Colonic mucosa (tissue), 4 donors: ENCODE measurements at places on chromosomes 6 and 20. TPM values are rescaled to one million over a fixed set of nuclear protein-coding genes. Genes with fewer than 3 reads are reported as not detected.

The NEU1 gene
- 33.8 TPM for total RNA-seq

The KCNG1 gene
- 10.3 TPM for total RNA-seq

The MEI4 gene
- not detected for total RNA-seq

The SYTL3 gene
- total RNA-seq: 3.1 TPM

The BTNL2 gene
- not detected for total RNA-seq

The OPRM1 gene
- not detected for total RNA-seq

The MOXD1 gene
- total RNA-seq: 2.3 TPM

The SIRPA gene
- 12.2 TPM for total RNA-seq

The RBM24 gene
- total RNA-seq: 2.8 TPM

The SMLR1 gene
- total RNA-seq: not detected

GRCh38 chr20:16541226-16541625 lies 32.0 kb downstream of the KIF16B start:
- DNase-seq: no peak

DNA sequence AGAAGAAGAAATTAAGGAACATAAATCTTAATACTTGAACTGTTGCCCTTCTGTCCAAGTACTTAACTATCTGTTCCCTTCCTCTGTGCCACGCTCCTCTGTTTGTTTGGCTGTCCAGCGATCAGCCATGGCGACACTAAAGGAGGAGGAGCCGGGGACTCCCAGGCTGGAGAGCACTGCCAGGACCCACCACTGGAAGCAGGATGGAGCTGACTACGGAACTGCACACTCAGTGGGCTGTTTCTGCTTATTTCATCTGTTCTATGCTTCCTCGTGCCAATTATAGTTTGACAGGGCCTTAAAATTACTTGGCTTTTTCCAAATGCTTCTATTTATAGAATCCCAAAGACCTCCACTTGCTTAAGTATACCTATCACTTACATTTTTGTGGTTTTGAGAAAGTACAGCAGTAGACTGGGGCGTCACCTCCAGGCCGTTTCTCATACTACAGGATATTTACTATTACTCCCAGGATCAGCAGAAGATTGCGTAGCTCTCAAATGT lies 17.1 kb downstream of the IRF4 start:
- no peak for DNase-seq

DNA sequence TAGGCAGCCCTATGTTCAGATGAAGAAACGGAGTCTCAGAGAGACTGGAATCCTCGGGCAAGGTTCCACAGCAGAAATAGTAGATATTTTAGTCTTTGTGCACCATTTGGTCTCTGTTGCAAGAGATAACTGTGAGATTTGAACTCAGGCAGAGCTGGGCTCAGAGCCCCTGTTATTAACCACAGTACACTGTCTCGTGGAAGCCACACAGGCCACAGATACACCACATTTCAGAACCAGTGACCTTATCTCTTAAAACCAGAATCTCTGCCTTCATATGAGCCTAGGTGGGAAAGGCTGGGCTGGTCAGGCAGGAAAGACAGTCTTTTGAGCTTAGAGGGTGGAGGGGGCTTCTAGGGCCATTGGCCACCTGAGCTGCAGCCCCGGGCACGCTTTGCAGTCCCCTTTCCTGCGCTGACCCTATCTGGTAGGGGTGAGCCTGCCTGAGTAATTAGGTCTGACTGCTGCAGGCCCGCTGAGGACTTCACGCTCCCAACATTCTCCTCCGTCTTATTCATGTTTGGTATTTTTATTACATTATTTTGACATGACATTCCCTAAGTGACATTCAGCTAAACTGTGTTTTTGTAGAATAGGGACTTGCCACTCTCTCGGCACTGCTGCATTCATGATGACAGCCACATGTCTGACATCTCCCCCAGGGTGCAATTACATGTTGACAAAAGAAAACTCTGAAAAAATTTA lies 71.1 kb downstream of the KCNB1 start:
- no peak for DNase-seq

DNA sequence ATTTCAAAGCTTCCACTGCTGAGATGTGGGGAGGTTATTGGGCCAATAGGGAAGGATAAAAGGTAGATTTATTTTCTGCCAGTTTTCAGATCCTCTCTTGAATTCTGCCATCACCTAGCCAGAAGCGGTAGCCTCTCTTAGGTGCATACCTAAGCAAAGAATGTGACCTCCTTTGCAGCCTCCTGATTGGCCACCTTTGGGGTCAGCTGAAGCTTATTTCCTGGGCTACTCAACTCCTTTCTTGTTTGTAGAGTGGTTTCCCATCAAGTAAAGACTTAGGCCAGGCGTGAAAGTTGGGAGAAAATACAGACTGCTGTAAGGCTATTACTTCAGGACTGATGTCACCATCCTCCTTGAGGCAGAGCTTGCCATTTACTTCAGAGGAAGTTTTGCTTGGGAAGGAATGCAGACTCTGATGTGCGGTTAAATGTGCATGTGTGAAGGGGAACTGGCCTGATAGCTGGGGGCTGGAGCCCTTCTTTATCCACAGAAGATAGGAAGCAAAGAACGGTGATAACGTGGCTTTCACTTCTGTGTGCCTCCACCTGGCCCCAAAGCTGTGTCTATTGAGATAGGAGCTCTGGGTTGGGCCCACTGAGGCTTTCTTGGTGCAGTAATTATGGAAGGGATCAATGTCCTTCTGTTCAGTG lies 70.1 kb downstream of the TRMT11 start:
- no peak for DNase-seq

- no peak for DNase-seq
Measured at GRCh38 chr6:1906014-1906413, 296.3 kb downstream of the FOXC1 start.

DNA sequence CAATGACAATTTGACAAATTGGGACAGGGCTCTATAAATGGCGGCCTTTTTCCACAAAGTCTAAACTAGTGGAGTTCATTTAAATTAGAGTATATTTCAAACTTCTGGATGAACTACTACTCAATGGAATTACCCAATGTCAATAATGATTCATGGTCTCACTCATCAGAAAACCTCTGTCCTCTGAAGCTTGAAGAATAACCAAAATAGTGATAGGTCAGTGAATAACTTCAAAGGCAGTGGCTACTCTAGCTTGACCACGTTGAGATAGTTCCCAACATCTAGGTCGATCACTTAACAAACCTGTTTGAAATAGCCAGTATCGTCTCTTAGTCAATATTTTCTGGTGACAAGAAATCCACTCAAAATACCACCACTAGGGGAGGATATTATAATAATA lies 197.6 kb downstream of the HDGFL1 start:
- DNase-seq: no peak

DNA sequence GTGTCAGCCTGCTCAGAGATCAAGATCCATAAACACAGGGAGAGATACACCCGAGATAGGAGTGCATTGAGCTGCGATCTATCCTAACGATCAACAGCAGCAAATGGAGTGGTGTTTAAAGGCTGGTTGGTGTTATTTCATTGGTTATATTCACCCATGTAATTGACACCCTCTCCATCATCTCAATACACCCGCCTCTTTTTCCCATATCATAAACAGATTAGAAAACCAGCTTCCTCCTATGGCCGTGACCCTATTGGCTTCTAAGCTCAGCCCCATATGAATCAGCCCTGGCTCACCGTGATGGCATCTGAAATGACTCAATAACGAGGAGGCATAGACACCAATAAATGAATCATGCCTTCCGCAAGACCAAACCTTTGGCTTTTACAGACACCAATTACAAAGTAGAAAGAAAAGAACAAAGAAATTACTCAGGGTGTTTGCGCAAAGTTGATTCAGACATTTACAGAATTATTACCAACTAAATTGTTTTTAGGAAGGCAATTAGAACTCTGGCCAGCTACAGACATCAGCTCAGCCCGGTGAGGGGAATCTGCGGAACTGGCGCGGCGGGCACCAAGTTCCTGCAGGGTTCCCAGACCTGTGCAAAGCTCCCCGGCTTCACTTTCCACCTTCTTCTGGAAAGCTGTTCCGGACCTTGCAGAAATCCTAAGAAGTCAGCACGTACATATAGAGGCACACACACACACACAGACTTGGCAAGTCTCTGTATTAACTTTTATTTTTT lies 11.5 kb downstream of the PMEPA1 start:
- DNase-seq: peak; percentile 81

- DNase-seq: no peak
Measured at GRCh38 chr6:101558712-101559111, 165.2 kb downstream of the GRIK2 start.

- DNase-seq: peak; percentile 23
Measured at GRCh38 chr20:59938696-59939051, 1.4 kb downstream of the PPP1R3D start.

- no peak for DNase-seq
Measured at GRCh38 chr6:52305948-52306767, 21.6 kb upstream of the MCM3 start.

DNA sequence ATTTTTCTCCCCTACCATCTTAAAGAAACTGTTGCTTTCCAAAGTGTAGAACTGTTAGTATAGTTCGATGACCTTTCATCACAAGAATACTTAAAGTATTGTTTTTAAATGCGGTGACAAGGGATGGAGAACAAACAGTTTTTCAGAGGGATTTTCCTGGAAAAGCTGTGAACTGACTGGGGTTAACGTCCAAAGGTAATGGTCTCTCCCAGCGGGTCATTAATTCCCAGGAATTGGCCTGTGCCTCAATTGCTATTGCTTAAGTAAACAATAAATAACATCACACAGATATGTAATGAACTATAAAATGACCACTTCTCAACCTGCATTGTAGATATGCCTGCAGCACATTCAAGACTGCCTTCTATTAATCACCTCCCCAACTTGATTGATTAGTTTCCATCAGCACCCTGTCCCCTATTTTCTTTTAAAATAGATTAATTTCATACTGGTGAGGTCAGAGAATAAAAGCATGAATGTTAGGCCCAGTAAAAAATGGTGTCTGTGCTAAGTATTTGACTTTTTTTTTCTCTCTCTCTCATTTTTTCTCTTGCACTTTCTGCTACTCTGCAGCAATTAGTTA lies 268.2 kb downstream of the SAMD5 start:
- DNase-seq: no peak

DNA sequence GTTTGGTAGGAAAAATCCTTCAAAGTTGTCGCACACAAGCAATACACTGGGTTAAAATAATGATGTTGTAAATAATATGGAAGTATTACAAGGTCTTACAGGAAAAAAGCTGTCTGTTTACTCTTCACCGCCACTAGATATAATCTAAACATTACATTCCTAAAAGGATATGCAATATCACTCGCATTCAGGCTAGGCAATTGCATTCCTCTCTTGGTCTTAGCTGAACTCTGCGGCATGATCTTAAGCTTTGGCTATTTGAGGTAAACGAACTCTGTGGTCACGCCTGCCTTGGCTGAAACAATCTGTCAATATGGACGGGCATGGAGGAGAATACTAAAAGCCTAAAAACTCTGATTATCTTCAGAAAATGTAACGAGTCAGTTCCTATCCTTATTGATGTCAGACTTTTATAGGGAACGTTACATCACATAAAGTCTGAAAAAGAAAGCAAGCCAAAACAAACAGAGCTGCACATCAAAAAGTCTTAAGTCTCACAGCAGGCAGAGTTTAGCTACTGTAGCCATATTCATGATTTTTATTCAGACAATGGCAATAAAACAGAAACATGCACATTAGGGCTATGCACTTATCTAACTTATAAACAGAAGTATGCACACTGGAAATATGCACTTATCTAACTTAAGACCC lies 30.8 kb upstream of the FILIP1 start:
- DNase-seq: no peak

- no peak for DNase-seq
Measured at GRCh38 chr6:87053312-87053711, 41.6 kb downstream of the CGA start.

GRCh38 chr20:33675136-33675959 lies 1.1 kb upstream of the NECAB3 start:
- no peak for DNase-seq

GRCh38 chr6:170545405-170545804 lies 7.7 kb downstream of the PSMB1 start:
- DNase-seq: no peak

GRCh38 chr6:127717384-127717783 lies 140.4 kb downstream of the C6orf58 start:
- DNase-seq: no peak

DNA sequence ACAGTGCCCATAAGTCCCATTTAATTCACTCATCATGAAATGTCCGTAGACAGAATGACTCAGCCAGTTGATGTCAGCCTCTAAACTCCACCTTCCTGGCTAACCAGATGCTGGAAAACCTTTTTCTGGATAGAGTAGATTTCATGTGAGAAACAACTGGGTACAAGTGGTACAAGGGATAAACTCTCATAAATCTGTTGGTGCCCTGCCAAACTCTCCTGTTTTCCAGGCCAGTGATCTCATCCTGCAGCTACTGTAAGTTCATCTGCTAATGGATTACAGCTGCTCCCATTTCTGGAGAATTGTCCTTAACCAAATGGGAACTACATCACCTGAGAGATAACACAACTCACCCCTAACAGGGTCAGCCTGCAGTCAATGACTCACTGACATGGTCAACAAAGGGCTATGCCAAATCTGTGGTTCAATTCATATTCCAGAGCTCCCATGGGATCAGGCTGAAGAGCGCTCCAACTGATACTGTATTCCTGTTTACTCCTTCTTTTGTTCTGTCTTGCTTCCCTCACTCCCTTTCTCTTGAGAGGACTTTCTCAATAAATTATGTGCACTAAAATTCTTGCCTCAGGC lies 210.1 kb upstream of the HDDC2 start:
- no peak for DNase-seq

- no peak for DNase-seq
Measured at GRCh38 chr6:66508433-66508832, 801.4 kb upstream of the EYS start.

DNA sequence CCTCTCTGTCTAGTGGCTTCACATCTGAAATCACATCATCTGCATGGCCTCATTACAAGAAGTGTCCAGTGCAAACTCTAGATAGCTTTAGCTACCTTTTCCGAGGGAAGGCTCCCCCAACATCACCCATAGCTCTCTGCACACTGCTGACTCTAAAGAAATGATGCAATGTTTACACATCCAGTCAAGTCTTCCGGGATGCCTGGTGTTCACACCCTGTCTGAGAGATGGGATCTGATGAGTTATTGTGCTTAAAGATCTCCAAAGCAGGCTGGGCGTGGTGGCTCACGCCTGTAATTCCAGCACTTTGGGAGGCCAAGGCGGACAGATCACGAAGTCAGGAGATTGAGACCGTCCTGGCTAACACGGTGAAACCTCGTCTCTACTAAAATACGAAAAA lies 404.6 kb upstream of the IRAK1BP1 start:
- DNase-seq: no peak

GRCh38 chr6:161884782-161885181 lies 610.9 kb upstream of the AGPAT4 start:
- DNase-seq: no peak

- DNase-seq: no peak
Measured at GRCh38 chr6:139330306-139330705, 38.5 kb upstream of the TXLNB start.

GRCh38 chr20:14407336-14407735 lies 69.9 kb upstream of the FLRT3 start:
- no peak for DNase-seq
